Neural crest cell (in vitro differentiated cells): ENCODE measurements at places on chromosomes 2 and 18.
A peak's percentile ranks its signal among the peaks of the same experiment; 100 is the strongest.

DNA sequence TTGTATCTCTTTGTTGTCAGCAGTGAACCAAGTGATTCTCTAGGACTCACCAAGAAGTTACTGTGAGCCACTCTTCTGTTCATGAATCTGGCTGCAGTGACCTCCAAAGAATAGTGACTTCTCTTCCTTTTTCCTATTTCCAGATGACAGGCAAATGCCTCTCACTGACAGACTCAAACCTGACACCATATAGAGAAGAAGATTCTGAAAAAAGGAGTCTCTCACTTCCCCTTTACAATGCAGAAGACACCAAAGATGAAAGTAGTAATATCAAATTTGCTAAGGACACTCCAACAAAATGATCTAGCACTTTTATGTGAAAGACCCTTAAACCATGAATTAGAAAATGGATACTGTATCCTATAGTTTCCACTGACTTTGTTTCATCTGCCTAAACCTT is 44.4 kb upstream of the SETBP1 start:
- DNase-seq: no peak

GRCh38 chr2:98757904-98758421 is 27.0 kb upstream of the MGAT4A start:
- DNase-seq: no peak

GRCh38 chr2:172480301-172481218 is 53.2 kb downstream of the ITGA6 start:
- peak; percentile 55 for DNase-seq

- DNase-seq: no peak
These were observed 461.4 kb downstream of the RNF144A start for GRCh38 chr2:7378591-7378990.

GRCh38 chr18:13416208-13416607 is 197.6 kb downstream of the LDLRAD4 start:
- DNase-seq: no peak

GRCh38 chr2:147642765-147643164 is 202.1 kb upstream of the ACVR2A start:
- no peak for DNase-seq

- no peak for DNase-seq
These were observed 144.7 kb downstream of the FAM210A start for GRCh38 chr18:13581496-13582177.

DNA sequence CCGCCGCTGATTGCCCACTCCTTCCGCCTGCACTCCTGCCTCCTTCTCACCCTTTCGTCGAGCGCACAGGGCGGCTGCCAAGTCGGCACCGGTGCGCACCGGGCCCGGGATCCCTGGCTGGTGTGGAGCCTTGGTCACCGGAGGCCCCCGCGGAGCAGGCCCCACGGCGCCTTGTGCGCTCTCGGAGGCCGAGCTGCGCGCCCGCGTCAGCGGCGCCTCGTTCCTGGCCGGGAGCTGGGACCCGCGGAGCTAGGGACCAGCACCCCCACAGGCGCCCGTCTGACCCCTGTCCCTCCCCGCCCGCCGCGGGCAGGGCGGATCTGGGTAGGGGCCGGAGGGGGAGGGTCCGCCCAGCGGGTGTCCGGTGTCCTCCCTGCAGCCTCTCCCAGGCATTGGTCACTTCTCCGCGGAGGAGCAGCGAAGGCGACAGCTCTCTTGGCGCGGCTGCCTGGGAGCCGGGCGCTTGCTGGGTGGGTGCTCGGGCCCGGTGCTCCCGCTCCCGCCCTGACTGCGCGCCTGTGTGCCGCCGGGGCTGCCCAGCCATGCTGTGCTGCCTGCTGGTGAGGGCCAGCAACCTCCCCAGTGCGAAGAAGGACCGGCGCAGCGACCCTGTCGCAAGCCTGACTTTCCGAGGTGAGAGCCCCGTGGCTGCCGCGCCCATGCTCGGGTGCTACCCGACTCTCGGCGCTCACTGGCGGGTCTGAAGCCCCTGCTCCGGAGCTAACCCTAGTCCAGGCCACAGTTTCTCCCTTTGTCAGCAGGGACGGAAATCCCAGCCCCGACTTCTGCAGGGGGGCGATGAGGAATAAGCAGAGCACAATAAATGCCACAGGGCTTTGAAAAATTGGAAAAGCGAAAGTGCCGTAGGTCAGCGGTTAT is 13.2 kb downstream of the DYSF start:
- peak; percentile 32 for DNase-seq

GRCh38 chr18:23992089-23992940 is 22.2 kb upstream of the TTC39C start:
- DNase-seq: no peak

GRCh38 chr18:38709122-38709521 is 1143.5 kb upstream of the CELF4 start:
- no peak for DNase-seq

GRCh38 chr2:182558564-182558963 is 131.7 kb upstream of the PDE1A start:
- no peak for DNase-seq

DNA sequence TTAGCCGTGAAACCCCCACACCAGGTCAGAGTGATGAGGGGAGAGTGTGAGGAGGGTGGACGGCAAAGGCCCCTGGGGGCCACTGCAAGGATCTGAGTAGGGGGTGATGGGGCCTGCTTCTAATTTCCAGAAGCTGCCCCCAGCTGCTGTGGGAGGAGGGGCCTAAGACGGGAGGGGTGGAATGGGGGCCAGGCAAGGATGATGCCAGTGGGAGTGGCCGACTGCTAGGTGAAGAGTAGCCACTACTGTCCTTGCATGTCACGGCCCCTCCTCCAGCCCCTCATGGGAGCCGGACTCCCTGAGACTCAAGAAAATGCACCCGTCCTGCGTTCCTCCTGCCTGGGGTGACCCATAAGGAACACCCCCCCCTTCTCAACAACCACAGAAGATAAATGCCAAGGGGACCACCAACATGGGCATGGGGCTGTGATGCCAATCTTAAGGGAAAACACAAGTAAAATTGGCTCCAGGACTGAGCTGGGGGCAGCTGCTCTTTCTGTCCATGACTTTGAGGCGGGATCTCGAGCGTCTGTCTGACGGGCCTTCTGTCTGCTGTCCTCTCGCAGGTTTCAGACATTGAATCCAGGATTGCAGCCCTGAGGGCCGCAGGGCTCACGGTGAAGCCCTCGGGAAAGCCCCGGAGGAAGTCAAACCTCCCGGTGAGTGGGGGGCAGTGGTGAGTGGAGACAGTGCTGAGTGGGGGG is 24.2 kb upstream of the PRLH start:
- no peak for DNase-seq

- DNase-seq: no peak
These were observed 1.3 kb downstream of the LCLAT1 start for GRCh38 chr2:30448308-30448707.

DNA sequence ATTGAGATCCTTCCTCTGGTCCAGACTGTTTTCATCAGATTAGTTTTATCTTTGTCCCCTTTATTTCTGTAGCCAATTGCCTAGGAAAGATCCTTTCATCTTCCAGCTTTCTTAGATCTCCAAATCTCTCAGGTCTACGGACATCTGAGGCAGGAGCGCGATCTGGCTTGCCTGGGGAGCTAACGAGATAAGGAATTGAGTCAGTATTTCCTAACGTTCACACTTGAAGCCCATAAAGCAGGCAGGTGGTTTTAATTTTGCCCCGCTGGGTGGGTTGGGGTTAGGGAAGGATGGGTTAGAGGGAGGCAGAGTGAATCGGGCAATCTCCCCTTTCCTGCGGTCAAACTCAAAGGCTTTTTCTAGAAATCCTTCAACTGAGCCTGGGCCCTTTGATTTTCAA is 727 bp upstream of the TTLL4 start:
- no peak for DNase-seq

DNA sequence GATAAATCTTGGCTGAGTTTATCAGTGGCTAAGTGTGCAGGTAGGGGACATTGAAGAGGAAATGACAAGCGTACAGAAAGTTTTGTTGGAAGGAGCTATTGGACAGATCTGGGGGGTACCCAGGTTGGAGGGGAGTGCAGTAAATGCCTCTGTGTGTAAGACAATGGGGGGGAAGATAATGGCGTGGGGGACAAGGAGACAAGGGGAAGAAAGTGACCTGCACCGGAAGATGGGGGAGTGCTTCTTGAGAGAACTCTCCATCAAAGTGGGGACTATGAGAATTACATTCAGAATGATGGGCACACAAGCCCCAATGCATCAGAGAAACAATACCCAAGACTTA is 190.0 kb downstream of the ALPK2 start:
- DNase-seq: no peak

DNA sequence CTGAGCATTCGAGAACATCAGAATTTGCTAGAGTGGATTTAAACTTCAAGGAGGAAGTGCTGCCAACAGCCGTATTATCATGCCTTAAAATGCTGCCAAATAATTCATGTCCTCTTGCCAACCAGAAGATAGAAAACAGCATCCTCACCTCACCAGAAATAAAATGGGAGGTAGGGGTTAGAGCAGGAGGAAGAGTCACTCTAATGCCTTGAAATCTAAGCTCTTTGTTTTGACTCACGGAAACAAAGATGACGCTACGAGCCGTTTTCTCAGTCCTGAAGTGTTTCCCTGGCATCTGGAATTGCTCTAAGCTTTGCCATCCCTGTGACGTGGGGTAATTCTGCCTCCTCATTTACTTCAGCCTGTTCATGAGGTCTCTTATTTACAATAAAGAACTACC is 97.1 kb downstream of the PRPF40A start:
- DNase-seq: no peak

DNA sequence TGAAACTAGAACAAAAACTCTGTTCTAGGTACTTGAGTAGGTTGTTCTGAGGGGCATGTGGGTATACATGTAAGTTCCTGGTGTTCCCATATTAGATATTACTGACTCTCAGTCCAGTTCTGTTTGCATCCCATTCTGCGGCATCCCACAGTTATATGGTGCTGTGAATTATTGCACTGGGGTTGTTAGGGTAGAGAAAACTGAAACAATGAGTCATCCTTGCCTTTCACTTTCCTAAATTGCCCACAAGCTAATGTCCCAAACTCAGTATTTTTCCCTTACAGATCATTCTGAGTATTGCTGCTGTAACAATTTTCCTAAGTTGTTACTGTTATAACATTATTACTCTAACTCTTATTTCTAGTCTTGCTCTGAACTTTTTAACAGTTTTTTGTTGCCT is 3.0 kb downstream of the WDR75 start:
- no peak for DNase-seq

- no peak for DNase-seq
These were observed 57.3 kb upstream of the CBLN2 start for GRCh38 chr18:72601481-72601880.

- DNase-seq: no peak
These were observed 199.9 kb downstream of the HDAC4 start for GRCh38 chr2:239200646-239201530.
